ENCODE measurements at places on chromosomes 11 and 22.

- ATAC-seq, result no peak
Measured at GRCh38 chr11:4430051-4430450, 19.0 kb upstream of the OR52K2 start.

GRCh38 chr11:130470832-130471706, 22.6 kb downstream of the ADAMTS15 start:
- ATAC-seq, result no peak

- no peak for ATAC-seq
Measured at GRCh38 chr11:70732023-70732880, 333.9 kb downstream of the CTTN start.

GRCh38 chr11:94002226-94002625, 18.9 kb upstream of the HEPHL1 start:
- peak; percentile 78 for ATAC-seq

Measured in esophagus mucosa (tissue), 1 donor.